Fibroblast of skin of back (primary cell): ENCODE measurements at places on chromosomes 11 and 22.
A peak's percentile ranks its signal among the peaks of the same experiment; 100 is the strongest.

GRCh38 chr11:359181-359714 is 10.1 kb upstream of the B4GALNT4 start:
- no peak for DNase-seq

- DNase-seq: no peak
Measured at GRCh38 chr11:118606844-118607228, 579 bp upstream of the PHLDB1 start.

- peak; percentile 92 for DNase-seq
Measured at GRCh38 chr11:108511851-108512474, 13.8 kb upstream of the POGLUT3 start.

- no peak for DNase-seq
Measured at GRCh38 chr11:37282367-37282766, 684.3 kb upstream of the RAG2 start.

- no peak for DNase-seq
Measured at GRCh38 chr11:121070951-121071845, 29.8 kb upstream of the TECTA start.

GRCh38 chr11:2691355-2691761 is 8.4 kb downstream of the KCNQ1OT1 start:
- DNase-seq: no peak

DNA sequence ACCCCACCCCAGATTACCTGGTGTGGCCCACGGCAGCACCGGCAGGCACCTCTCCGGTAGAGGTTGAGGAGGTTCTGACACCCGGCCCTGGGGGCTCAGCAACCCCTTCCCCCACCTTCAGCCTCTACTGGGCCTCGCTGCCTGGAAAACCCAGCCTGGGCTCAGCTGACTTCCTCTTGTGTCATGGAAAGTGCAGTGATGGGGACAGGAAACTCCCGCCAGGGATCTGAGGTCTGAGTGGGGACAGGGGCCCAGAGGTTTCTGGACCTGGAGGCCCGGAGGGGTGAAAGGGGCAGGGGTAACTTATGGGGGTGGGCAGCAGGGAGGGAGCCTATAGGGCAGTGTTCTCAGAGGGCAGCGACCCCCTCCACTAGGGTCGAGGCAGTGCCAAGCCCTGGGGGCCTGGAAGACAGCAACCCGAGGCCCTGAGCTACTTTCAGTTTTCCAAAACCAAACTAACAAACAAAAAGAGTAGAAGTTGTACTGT is 10.0 kb upstream of the CD5 start:
- no peak for DNase-seq

DNA sequence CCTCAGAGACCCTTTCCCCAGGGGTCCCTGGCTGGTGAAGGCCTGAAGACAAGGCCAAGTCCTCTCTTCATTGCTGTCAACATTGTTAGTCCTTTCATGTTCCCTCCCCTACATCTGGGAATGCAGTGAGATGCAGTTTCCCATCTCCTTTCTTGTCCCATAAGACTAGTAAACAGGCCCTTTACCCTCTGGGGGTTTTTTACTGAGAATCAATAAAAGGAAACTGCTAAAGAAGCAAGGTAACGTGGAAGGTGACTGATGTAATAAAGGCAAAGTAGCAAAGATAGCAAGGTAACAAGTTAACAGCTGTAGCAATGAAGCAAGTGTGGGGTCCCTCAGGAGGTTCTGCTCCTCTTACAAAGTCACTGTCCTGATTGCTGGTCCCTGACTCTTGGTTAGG is 37.3 kb downstream of the TEAD1 start:
- DNase-seq: no peak

GRCh38 chr11:82899957-82900276 is 313 bp downstream of the PRCP start:
- DNase-seq: no peak

GRCh38 chr11:32891657-32892354 is 805 bp upstream of the QSER1 start:
- DNase-seq: peak; percentile 2

DNA sequence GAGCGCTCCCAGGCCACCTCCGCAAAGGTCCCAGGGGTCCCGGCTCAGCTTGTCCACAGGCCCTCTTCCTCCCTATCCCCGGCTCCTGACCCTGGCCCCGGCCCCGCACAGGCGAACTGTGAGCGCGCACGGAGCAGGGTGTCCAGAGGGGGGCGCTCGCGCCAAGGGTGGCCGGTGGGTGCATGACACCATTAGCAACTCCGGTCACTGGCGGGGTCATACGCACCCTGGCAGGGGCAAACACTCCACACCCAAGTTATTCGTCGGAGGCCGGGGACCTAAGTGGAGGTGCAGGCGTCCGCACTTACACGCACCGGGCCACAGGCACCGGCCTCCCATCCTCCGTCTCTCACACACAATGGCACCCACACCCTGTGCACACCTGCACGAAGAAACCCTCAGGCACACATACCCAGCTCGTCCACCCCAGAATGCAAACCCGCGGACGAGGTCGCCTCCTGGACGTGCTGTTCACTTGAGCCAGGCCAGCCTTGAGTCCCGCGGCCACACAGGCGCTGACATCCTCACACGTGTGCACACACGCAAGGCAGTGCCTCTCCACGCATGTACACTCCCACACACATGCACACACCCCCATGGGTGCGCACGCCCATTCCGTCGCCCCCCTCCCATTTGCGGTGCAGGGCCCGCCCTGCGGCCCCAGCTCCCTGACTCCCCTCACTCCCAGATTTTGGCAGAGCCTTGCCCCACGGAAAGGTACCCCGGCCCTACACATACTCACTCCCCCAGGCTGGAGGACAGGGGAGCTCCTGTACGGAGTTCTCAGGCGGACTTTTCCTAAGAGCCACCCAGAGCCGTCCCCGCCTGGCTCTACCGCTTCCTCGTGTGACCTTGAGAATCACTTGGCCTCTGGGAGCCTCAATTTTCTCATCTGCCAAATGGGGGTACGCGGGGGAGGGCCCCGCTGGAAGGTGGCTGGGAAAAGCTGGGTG is at the start of gene RASGRP2:
TSS of gene RASGRP2 (minus strand) at position 552 of the 953 bp plus-strand sequence. CDS start 1,276 bp downstream, outside the sequence.
- DNase-seq: no peak

GRCh38 chr22:31272522-31273446 is 19.5 kb downstream of the PIK3IP1 start:
- DNase-seq: peak; percentile 66

DNA sequence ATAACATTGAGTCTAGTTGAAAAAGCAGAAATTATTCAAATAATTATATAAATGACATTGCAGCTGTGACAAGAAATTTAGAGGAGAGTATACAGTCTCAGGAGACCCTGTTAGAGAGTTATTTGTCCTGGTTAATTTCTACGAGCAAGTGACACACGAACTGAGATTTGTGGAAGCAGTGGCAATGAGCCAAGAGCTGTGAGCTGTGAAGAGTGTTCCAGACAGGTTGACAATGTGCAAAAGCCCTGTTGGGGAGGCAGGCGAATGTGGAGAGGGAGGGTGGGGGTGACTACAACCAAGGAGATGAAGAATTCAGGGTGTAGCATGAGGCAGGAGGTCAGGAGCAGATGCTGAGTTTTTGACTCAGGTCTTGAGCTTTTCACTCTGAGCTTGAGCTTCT is 620.2 kb upstream of the TENM4 start:
- DNase-seq: no peak

GRCh38 chr22:41940832-41941765 is 5.9 kb downstream of the CENPM start:
- DNase-seq: peak; percentile 77

- DNase-seq: no peak
Measured at GRCh38 chr11:103484545-103484944, 375.3 kb downstream of the DYNC2H1 start.

DNA sequence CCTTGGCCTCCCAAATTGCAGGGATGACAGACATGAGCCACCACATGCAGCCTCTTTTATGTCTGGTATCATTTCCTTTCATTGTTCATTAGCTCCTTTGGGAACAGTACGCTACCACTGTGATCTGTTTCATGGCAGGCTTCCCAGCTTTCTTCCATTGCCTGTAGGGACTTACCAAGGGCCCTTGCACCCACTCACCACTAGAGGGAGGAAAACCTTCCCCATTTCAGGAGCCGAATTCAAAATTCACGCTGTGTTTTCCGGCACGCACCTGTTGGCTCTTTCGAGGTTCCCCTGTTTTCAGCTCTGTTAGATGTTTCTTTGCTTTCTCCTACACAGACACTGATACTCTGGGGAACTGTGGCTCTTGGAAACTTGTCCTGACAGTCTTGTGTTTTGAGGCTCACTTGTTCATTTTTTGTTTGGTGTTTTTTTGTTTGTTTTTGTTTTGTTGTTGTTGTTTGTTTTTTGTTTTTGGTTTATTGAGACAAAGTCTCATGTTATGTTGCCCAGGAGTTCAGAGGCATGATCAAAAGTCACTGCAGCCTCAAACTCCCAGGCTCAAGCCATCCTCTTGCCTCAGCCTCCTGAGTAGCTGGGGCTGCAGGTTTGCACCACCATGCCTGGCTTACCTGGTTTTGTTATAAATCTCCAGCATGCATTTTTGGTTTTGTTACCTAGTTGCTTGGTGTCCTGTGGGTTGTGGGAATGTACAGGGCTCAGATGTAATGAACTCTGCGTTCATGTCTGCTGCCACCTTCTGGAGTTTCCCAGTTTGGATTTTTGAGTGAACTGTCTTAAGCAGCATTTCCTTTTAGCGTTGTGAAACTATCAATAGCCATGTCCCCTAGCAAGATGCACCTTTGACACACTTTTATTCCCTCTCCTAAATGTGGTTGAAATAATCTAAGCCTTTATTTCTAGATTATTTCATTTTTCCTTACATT is 2.3 kb downstream of the KRTAP5-11 start:
- peak; percentile 68 for DNase-seq

- DNase-seq: peak; percentile 12
Measured at GRCh38 chr11:39542460-39542859, 1917.0 kb downstream of the LRRC4C start.

- no peak for DNase-seq
Measured at GRCh38 chr22:29029202-29030000, 32.2 kb downstream of the C22orf31 start.

DNA sequence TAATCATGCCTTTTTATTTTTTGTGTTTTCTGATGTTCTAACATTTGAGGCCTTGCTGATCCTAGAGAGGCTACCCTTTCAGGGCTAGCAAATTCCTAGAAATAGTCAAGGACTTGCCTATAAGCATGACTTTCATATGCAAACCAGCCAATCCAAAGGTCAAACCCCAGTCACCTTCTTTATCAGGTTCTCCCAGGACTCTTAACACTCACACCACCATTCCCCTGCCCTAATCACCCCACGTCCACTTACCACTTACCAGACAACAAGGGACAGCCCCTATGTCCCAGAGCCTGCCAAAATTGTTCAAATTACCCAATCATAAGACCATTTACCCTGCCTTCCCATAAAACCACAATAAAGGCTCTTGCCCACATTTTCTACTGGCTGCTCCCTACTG is 1339.8 kb downstream of the LRRC4C start:
- DNase-seq: no peak

DNA sequence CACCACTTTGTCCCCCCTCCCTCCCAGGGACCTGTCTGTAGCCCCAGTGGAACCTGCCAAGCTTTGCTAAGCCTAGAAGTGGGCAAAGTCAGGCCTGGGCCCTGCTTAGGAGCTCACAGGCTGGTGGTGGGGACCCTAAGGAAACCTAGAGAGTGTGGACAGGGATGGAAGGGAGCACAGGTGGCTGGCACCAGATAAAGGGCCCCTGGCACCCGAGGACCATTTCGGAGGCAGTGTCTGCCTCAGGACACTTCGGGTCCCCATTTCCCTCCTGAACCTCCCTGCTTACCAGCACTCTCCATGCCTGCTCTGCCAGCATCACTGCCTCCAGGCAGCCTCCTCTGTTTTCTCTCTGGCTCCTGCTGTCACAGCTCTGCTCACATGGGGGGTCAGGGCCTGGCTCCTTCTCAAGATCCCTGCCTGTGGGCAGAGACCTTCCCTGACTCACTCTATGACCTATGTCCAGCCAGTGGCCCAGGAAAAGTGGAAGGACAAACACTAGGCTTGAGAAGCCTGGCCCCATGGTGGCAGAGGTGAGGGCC is 13.6 kb upstream of the OMP start:
- DNase-seq: no peak

DNA sequence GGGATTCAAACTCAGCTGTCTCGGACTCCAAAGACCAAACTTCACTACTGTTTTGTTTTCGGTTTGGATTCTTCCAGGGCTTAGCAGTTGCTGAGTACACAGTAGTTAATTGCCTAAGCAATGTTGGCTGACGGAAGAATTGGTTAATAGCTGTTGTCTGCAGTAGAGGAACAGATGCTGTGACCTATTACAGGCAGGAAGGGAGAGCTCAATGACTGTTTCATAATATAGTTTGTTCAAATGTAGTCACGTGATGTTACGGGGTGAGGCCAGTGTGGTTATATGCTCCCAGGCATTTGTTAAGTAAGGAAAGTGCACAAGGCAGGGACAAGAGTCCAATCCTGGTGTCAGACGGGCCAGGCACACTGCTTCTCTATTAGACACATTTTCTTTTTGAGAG is 222.6 kb upstream of the CCDC90B start:
- DNase-seq: no peak

DNA sequence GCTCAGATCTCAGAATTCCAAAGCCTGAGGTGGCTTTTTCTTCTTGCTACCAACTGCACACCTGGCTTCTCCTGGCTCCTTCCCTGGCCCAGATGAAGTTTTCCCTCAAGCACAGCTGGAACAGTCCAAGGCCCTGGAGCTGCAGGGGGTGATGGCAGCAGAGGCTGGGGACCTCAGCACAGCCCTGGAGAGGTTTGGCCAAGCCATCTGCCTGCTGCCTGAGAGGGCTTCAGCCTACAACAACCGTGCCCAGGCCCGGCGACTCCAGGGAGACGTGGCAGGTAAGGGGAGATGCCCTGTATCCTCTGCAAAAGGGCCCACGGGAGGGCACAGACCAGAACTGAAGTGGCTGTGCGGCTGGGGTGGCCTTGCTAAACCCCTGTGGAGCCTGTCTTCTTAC is 1.2 kb downstream of the TTC36 start:
- DNase-seq: no peak

DNA sequence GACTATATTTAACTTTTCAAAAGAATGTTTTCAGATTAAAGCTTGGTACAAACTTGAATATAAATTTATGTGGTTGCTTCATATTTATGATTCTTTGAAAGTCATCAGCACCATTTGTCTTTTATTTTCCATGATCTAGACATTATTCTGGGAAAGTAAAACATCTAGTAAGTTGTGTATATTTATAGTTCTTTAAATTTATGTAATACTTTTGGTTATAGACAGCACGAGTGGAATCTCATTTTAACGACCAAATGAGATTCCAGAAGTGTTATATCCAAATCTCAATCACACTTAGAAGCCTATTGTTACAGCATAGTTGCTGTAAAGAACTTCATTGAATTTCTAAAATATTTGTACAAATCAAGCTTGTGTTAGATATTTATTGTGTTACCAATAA is 212.3 kb downstream of the DDX10 start:
- DNase-seq: no peak

GRCh38 chr22:38966942-38967341 is 9.5 kb downstream of the APOBEC3A start:
- no peak for DNase-seq
